ENCODE measurements at places on chromosomes 3 and 15. TPM values are rescaled to one million over a fixed set of nuclear protein-coding genes. Genes with fewer than 3 reads are reported as not detected.

- DNase-seq: no peak
These were observed 147.4 kb upstream of the BCHE start for GRCh38 chr3:165984589-165984988.

Gene OR5K2
- not detected for total RNA-seq

DNA sequence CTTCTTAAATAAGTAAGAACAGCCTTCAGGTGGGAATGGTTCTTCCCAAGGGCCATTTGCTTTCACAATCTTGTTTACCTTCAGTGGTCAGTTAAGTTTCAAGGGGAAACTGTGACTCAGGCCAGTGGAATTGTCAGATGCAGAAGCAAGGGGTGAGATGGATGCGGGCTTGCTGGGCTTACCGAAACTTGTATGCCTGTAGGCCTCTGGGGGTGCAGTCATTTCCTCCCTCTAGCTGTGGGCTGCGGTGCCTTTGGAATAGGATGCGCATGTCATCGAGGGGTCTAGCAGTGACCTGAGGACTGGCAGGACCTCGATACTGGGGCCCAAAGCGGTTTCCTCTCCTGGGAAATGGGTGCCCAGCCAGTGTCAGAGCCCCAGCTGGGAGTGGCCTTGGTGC is 121.6 kb downstream of the EEFSEC start:
- no peak for DNase-seq

Gene RPL22L1
- 376 TPM for total RNA-seq

DNA sequence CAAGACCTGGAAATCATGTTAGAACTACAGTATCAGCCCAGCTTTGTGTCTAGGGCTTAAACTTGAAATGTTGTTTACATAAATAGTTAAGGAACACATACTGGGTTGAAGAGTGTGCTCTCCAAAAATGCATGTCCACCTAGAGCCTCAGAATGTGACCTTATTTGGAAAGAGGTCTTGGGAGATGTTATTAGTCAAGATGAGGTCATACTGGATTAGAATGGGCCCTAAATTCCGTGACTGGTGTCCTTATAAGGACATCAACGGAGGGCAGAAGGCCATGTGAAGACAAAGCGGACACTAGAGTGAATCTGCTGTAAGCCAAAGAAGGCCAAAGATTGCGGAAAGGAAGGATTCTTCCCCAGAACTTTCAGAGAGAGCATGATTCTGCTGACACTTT is 759.2 kb upstream of the CFAP20DC start:
- DNase-seq: no peak

Gene C2CD4A
- 0.20 TPM for total RNA-seq
